T47D (cell line): ENCODE measurements at places on chromosomes 3 and 15.

- DNase-seq, result peak; percentile 84
These were observed at the start of gene ISL2 for GRCh38 chr15:76336254-76337058. Gene ISL2 (plus strand): TSS chr15:76336773. CDS start chr15:76336884, 111 bp downstream.

DNA sequence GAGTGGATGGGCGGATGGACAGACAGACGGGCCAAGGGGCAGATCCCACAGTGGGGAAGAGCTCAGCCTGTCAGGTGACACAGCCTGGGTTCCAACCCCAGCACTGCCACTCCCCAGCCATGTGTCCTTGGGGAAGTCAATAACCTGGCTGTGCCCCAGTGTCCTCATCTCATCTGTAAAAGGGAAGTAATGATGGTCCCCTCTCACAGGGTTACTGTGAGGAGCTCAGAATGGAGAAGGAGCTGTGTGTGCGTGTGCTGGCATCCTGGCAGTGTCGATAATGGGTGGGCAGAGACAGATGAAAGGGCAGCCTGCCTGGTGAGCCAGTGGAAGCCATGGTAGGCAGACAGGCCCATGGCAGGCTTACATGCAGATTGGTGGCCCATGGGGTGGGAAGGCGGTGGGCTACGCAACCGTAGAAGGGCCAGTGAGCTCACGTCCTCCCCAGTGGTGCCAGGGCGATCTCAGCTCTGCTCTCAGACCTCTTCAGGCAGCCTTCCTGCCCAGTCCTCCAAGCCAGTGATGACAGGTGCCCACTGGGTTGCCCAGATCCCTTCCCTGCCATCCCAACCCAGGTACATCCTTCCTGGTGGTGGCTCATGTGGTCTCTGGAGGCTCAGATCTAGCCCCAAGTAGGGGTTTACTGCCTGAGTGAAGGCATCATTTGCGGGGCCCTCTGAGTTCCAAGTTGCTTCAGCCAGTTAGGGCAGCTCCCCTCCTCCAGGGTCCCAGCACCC is 2.3 kb upstream of the DNAJB8 start:
- DNase-seq, result no peak

- DNase-seq, result peak; percentile 56
These were observed 7.1 kb downstream of the ALG3 start for GRCh38 chr3:184241447-184242296.

DNA sequence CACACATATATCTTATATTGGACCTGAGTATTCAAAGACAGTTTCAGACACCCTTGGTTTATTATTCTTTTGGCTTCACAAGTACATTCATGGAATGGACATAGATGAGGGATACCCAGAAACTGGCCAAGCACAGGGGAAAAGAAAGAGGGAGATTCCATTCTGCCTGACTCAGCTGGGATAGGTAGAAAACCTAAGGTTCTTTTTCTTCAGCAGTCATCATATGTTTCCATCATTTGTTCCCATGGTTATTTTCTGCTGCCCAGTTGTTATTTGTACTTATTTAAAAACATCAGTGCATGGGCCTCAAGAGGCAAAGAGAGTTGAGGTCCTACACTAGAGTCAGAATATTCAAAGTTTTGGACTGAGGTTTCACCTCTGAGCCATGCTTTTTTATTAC is 91.8 kb downstream of the FILIP1L start:
- DNase-seq, result no peak

DNA sequence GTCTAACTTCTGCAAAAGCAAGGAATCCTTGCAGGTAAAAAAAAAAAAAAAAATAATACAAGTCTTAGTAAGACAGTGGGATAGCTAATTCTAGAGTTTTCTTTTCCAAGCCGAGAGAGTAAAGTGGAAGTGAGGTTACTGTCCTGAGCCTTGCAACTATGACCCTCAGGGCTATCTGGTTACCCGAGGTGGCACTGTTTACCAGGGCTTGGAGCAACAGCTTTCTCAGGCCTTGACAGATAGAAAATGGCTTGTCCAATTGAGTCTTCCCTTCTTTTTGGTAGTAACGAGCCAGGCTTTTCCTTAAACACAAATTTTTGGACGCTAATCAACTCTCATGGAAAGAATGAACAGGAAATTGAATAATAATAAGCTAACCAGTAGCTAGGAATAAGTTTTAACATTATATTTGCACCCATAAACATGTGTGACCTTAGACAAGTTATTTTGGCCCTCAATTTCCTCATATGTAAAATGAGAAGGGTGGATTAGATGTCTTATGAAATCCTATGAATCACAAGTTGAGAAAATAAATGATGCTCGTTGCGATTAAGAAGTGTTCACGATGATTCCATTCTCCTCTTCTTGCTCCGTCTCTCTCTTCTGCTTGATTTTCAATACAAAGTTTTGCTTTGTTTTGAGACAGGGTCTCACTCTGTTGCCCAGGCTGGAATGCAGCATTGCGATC is 236.9 kb upstream of the KBTBD8 start:
- DNase-seq, result no peak

GRCh38 chr15:69896606-69897005 is 201.1 kb downstream of the TLE3 start:
- no peak for DNase-seq

DNA sequence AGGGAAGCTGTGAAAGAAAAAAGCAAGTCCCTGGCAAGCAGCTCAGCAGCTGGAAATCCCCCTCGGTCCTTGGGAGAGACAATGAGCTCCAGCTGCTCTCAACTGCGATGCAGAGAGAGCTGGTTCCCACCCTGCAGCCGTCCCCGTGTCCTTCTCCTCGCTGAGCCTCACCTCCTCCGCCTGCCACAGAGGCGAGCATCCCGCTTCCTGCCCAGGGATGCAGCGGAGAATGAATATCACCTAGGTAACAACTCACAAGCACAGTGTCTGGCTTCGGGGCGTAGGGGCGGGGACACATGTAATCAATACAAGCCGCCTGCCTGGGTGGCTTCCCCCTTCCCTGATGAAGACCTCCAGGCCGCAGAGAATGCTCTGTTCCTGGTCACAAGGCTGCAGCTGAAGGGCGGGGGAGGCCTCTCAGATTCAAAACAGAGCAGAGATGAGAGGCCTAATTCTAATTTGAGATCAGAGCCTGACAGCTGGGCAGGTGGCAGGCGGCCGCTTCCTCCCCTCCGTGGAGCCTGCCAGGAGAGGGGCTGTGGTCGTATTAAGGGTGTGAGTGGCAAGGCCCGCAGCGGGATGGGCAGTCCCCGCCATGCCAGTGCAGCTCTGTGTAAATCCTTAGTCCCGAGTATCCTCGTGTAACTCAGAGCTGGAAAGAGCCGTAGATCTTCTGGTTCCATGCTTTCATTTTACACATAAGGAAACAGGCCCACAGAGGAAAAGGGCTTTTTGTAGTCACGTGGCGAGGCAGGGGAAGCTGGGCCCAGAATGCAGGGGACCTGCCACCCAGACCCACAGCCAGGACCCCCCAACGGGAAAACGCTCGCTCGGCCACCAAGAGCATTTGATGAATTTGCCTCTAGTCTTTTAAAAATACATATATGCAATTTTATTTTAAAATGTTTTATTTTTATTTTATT is 24.3 kb downstream of the ZDHHC19 start:
- no peak for DNase-seq

DNA sequence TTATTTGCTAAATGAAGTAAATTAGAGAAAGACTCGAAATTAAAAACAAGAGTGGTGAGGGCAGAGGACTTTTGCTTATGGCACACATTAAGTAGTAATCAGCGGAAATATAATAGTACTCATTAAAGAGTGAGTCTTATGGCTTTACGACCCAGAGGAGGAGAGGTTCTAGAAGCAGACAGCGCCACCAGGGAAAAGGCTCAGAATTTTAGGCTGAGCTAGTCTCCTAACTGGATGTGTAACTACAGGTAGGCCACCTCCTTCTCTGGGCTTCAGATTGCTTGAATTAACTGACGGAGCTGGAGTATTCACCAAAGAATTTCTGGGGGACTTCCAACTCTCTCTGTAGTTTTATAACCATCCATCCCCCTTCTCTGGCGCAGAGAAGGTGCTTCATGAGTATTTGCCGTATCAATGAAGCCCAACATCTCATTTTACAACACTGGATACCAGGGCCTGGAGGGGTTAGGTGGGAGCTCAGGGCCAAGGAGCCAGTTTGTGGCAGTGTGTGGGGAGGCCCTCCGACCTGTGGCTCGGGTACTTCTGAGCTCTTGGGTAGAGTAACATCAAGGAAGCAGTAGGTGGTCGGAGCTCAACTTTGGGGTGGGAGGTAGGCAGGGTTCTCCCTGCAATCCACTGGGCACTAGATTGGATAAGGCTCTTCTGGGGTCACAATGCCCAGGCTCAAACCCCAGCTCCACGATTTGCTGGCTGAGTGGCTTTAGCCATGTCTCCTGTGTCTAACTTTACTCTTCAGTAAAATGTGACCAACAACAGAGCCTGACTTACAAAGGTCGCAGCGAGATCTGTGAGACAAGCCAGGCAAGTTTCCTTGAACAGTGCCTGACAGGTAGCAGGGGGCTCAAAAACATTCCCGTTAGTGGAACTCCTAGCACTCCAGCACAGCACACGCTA is 1.1 kb downstream of the CHCHD4 start:
- no peak for DNase-seq

- no peak for DNase-seq
These were observed 1.5 kb downstream of the TEX55 start for GRCh38 chr3:119147494-119147893.

DNA sequence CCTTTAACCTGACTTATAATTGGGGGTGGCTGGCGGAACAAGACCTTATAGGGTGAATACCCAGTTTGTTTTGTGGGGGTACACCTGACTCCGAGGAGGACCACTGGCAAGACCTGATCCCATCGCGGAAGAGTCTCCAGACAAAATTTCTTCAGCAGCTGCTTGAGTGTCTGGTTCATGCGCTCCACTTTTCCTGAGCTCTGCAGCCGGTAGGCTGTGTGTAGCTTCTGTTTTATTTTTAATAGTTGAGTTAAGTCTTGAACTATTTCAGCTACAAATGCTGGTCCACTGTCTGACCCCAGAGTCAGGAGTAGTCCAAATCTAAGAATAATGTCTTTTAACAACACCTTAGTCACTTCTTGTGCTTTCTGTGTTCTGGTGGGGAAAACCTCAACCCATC is 21.2 kb upstream of the NOX5 start:
- DNase-seq, result no peak

DNA sequence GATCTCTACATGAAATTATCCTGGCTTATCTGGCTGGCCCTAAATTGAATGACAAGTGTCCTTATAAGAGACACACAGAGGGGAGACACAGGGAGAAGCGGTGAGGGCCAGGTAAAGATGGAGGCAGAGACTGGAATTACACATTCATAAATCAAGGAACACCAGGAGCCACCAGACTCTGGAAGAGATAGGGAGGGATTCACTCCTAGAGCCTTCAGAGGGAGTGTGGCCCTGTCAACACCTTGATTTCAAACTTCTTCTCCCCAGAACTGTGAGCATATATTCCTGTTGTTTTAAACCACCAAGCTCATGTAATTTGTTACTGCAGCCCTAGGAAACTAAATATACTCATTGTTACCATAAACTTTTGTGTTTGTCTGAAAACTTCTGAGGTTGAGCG is 193.7 kb downstream of the THRB start:
- no peak for DNase-seq

DNA sequence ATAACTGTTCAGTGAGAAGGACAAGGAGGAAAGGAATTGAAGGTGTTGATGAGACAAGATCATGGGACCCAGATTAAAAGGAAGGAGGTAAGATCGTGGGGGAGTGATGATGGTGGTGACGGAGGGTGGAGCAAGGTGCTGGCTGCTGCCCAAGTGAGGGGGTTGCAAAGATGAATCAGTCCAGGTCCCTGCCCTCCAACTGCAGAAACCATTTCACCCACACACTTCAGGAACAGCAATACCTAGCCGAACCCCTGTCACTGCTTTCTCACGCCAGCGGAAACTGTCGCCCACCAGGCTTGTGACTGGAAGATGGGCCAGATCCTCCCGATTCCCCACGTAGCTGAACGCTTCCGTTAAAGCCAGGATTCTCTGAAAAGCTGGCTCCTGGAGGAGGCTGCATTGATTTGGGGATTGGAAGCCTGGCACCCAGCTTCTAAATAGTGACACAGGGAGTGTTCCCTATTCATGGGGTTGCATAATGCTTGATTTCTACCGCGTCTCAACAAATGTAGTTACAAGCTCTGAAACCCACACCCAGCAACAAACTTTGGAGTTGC is 3.2 kb upstream of the LSG1 start:
- DNase-seq, result no peak

DNA sequence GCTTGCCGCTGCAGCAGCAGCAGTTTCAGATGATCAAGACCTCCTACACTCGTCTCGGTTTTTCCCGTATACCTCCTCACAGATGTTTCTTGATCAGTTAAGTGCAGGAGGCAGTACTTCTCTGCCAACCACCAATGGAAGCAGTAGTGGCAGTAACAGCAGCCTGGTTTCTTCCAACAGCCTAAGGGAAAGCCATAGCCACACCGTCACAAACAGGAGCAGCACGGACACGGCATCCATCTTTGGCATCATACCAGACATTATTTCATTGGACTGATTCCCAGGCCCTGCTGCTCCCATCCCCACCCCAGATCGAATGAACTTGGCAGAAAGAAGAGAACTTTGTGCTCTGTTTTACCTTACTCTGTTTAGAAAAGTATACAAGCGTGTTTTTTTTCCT is 17.6 kb downstream of the CALML4 start:
- no peak for DNase-seq

DNA sequence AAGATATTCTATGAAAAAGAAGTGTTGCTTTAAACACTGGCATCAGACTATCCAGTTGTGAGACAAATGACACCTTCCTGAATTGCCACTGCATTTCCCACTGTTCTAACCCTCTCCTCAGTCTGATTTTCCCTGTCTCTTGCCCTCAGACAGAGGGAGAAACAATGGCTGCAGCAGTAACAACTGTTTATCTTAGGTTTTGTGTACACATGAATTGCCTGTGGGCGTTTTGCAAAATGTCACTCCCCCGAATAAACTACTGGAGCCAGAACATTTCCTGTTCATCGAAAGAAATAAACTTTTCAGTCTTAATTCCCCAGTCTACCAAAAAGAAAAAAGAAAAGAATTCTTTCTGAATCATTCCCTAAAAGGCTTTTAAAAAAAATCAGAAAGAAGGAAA is 155.1 kb downstream of the MAGI1 start:
- no peak for DNase-seq

DNA sequence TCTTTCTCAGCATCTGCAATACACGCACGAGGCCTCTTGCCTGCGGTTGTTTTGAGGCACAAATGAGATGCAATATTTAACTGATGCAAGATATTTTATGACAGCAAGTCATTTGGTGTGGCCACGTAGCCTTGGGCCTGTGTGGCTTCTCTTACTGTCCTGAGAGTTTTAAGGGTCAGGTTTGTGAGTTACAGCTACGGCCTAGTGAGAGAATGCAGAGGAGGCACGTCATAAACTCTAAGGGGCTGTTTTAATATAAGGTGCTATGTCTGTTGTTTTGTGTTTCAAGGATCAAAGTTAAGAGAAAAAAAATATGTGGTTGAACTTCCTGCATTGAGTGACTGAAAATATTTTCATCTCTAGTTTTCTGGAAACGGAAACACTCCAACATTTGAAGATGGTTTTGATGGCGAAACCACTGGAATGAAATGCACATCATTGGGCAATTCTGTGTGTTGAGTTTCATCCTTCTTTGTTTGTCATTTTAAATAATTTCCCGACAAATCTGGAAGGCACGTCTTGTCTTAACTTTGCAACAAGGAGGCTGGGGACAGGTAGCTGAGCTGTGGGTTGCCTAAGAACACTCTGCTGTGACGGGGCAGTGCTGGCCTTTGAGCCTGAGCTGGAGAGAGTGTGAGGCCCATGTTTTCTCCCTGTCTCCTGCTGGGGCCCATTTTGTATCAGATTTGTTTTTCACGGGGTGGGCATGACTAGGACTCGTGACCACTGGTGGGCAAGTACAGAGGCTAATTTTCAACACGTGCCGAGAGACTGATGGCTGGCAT is 5.1 kb downstream of the APBA2 start:
- no peak for DNase-seq
